DMS53 (cell line): ENCODE measurements at places on chromosomes 5 and 9.

- no peak for DNase-seq
Observed at GRCh38 chr5:172690258-172691075, 49.4 kb downstream of the NEURL1B start.

DNA sequence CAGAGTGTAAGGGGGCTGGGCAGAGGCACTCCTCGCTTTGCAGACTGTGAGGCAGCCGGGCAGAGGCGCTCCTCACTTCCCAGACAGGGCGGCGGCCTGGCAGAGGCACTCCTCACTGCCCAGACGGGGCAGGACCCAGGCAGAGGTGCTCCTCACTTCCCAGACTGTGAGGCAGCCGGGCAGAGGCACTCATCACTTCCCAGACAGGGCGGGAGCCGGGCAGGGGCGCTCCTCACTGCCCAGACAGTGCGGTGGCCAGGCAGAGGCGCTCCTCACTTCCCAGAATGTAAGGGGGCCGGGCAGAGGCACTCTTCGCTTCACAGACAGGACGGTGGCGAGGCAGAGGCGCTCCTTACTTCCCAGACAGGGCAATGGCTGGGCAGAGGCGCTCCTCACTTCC is 442.5 kb downstream of the SPATA31D1 start:
- DNase-seq: no peak

DNA sequence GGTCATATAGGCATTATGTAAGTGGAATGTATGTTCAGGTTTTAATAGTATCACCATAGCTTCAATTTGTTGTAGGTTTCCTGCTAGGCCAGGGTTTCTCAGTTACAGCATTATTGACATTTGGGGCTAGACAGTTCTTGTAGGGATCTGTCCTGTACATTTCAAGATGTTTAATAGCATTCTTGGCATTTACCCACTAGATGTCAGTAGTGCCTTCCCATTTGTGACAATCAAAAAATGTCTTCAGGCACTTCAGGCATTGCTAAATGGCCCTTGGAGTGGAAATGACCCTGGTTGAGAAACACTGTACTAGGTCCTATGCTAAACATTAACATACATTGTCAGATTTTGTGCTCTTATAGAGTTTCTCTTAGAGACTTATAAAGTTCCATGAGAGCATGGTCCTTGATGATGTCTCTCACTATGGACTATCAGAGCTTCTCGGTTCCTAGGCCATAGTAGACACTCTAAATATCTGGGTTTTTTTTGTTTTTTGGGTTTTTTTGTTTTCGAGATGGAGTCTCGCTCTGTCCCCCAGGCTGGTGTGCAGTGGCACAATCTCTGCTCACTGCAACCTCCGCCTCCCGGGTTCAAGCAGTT is 1.4 kb downstream of the KIF20A start:
- peak; percentile 81 for DNase-seq

DNA sequence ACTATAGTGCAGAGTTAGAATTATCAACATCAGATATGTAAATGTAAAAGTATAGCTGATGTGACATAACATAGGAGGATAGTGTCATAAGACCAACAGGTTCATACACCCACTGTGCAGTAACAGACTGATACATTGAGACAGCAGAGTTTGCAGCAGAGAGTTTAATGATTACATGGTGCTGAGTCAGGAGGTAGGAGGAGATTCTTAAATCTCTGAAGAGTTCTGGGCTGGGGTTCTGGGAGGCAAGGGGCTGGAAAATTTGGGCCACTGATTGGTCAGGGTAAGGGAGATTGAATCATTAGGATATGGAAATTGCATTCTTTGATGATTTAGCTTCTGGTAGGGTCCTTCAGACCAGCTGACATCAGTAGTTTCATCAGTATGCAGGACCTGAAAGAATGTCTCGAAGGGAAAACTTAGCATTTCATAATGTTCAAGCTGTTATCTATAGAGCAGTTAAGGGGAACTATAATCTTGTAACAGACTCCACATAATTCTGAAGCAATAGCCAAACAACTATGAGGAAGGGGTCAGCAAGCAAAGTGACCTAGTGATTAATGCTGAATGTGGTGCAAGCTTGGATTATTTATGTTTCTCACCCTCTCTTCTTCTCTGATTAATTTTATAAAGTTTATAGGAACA is 35.6 kb downstream of the CCL28 start:
- no peak for DNase-seq

GRCh38 chr5:138658676-138659075 is 83.5 kb upstream of the HSPA9 start:
- DNase-seq: no peak

DNA sequence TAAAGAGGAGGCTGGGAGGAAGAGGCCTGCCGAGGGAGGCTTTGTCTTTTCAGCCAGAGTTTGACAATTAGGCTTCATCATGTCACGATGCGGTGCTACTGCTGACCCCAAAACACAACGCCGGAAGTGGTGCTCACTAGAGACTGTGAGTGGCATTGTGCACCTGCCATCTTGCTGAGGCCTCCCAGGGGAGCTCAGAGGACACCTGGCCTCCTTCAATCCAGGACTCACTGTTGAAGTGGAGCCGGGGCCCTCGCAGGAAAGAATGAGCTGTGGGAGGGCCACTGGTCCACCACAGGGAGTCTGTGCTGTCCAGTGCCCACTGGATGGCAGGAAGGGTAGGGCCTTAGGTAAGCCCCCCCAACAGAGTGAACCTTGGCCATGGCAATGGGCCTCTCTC is 12.7 kb upstream of the SLC25A48 start:
- DNase-seq: peak; percentile 98

DNA sequence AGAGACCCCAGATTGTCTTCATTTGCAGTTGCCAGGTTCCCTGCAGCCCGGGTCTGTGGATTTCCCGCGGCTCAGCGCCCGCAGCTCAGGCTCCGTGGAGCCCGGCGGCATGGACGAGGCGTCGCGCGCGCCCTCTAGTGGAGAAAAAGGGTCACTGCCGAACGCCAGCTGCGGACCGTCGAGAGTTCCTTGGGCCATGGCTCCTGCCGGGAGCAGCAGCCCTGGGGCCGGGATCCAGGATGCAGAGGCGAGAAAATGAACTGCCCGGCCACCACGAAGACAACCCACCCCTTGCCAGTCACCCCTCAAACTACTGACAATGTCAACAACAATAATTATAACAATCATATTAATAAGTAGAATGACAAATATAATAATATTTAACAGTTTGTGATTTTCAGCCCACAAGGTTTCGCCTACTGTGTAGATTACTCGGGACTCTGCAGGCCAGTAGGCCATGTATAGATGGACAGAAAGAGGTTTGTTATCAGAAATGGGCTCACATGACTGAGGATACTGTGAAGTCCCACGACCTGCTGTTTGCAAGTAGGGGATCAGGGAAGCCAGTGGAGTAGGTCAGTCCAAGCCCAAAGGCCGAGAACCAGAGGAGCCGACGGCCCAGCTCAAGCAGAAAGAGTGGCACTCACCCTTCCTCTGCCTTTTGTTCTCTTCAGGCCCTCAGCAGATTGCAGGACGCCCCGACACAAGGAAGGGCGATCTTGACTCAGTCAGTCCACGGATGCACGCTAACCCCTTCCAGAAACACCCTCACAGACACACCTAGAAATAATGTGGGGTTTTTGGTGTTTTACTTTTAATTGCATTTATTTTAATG is 43.1 kb downstream of the BOD1 start:
- DNase-seq: peak; percentile 80

GRCh38 chr5:108545301-108545700 is 163.4 kb upstream of the FBXL17 start:
- DNase-seq: no peak

DNA sequence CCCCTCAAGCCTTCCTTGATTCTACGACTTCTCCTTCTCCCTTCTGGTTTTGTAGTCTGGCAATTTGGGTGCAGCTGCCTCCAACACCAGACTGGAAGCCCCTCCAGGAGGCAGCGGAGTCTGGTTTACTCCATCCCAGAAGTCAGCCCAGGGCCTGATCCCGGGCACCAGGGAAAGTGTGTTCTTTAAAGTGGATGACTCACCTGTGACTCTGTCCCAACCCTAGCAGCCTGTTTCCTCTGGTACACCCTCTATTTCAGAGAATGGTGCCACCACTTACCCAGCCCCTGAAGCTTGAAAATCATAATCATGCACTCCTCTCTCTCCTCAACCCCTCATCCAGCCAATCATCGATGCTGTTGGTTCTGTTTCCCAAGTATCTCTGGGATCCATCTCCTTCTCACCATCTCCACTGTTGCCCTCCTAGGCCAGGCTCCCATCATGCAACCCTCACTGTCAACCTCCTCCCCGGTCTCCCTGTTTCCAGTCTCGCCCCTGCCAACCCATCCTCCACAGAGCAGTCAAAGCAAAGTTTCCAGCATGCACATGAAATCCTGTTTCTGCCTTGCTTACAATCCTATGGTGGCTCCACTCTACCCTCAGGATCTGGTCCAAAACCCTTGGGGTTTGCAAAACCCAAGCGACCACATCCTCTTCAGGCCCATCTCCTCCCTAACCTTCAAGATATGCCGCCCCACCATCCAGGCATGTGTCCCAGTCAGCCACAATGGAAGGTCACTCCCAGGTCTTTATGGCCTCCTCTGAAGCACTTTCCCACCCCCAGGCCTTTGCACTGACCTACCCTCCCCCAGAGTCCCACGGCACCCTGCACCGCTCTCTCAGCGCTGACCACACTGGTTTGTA is 10.5 kb downstream of the LHX6 start:
- peak; percentile 71 for DNase-seq

- no peak for DNase-seq
Observed at GRCh38 chr5:94903726-94904125, 285.3 kb downstream of the SLF1 start.

DNA sequence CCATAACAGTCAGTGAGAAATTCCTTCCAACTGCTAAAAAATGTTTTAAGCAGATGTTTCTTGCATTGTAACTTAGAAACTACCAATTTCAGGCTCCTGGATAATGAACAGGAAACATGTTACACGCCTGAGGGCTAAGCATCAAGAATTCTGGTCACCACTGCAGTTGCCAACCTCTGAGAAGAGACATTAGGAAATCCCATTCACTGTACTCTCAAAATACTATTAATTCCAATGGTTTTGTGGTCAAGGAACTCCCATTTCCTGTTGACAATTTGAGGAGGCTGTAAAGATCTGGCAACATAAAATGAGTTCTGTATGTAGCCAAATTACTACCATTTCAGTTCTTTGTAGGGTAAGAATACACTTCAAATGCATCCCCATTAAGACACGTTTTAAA is 456.0 kb upstream of the MEF2C start:
- DNase-seq: no peak

DNA sequence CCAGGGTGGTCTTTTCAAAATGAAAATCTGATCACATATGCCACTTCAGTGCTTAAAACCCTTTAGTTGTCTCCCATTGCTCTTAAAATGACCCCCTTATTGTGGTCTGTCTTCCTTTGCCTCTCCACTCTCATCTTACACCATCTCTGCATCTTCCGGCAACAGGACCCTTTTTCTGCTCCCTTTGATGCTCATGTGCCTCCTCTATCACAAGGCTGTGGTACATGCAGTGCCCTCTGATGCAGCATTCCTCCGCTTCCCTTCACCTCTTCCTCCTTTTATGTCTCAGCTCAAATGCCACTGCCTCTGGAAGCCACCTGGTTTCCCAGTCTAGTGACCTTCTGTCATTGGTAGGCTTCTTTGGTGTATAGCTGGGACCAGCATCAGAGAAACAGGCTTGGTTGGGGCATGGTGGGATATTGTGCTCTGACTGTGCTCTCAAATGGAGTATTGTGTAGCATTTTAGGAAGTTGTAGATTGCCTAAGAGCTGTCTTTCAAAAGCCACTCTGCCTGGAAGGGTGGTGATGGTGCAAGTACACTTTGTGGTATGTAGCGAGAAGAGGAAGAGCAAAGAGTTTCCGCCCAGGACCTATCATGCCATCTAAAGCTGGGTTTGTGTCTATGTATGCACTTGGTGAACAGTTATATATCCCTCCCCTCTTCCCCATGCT is 28.1 kb downstream of the ARHGAP26 start:
- DNase-seq: no peak

DNA sequence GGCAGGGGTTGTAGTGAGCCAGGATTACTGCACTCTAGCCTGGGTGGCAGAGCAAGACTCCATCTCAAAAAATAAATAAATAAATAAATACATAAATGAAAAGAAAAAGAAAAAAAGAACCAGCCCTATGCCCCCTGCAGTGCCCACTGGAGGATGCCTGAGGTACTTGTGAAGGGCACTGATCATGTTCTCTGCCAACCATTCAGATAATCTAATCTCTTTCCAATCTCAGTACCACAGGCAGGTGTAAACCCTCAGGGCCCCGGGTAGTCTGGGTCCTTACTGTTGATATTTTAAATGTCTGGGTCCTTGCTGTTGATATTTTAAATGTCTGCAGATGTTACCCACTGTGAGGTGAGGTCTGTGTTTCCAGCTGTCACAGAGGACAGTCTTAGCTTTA is 321.8 kb upstream of the ADCY2 start:
- peak; percentile 27 for DNase-seq

DNA sequence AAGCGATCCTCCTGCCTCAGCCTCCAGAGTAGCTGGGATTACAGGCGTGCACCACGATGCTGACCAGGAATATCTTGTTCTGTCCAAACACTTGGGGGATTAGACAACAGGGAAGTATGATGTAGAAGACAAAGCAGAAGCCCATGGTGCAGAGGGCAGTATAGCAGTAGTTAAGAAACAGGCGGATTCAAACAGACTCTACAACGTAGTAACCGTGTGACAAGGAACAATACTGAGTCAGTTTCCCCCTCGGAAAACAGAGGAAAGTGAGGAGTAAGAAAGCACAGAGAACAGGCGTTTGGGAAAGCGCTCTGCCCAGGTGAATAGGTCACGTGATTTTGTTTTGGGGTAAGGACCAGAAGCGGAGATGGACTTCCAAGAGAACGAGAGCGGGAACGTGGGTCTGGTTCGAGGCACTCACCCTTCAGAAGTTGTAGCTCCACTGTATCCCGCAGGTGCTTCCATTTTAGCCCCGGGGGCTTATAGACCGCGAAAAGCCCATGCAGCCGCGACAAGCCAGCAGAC is 306 bp downstream of the TRUB2 start:
- no peak for DNase-seq

DNA sequence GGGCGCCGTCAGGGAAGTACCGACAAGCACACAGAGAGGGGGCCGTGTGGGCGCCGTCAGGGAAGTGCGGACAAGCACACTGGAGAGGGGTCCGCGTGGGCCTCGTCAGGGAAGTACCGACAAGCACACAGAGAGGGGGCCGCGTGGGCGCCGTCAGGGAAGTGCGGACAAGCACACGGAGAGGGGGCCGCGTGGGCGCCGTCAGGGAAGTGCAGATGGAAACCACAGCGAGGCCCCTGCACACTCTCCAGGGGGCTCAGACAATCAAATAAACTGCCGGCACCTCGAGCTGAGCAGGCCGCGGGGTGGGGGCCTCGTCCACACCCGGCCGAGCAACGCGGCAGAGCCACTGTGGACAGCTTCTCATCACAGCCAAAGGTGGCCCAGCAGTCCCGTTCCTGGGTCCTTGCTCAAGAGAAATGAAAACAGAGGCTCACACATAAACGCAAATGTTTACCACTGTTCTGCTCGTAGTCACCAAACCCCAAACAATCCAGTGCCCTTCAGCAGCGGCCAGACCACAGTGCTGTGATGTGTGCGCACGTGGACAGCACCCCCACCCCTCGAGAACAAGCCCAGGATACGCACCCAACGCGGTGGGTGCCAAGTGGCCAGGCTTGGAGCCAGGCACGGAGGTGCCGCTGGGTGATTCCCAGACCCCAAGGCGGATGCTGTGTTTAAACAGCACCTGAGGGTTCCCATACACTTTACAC is 24.7 kb downstream of the TPPP start:
- DNase-seq: no peak
